ENCODE measurements at places on chromosomes 4 and X. TPM values are rescaled to one million over a fixed set of nuclear protein-coding genes. Genes with fewer than 3 reads are reported as not detected.

GRCh38 chr4:20127626-20128025, 124.1 kb upstream of the SLIT2 start:
- no peak for DNase-seq

GRCh38 chrX:48996969-48997368, 5.1 kb downstream of the GRIPAP1 start:
- DNase-seq = no peak

GRCh38 chrX:69256291-69256565, 91.0 kb upstream of the PJA1 start:
- no peak for DNase-seq

Gene ZCCHC13
- not detected for total RNA-seq

DNA sequence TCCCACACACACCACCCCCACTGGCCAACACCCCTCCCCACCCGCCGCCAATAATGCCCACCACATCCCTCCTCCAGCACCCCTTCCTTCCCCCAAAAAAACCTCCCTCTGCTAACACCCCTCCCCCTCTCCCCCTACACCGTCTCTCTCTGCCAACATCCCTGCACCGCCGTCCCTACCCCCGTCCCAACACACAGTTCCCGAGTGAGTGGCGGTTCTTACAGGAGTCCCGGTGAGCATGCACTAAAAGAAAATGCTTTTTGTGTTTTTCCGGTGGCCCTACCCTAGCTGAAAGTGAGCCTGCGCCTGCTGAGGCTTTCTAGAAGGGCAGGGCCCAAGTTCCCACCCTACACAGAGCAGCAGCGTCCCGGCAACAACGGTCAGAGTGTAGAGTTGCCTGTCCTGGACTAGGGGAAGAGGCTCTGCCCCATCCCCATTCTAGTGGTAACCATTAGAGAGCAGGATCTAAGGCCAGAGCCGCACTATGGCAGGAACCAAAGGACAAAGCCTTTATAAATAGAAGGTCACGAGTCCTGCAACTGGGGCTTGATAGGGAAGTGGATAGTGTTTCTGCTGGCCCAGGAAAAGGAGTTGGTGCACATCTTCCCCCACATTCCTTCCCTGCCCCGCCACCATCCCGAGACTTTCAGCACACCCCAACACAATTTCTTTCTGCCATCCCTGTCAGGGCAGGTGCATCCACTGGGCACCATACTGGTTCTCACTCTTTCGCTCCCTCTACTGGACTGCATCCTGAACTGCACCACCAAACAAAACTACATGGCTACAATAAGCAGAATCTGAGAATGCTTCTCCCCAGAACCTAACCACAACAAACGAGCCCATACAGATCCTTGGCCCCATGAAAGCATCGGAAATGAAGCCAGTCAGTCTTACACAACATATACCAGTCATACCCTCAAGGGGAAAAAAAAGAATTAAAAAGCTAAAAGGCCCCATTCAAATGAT, 78.1 kb upstream of the PAGE3 start:
- no peak for DNase-seq

- no peak for DNase-seq
Observed at GRCh38 chr4:145639186-145639698, 20.1 kb downstream of the MMAA start.

Gene CENPVL3
- total RNA-seq = 5.4 TPM

Gene PFKFB1
- 0.77 TPM for total RNA-seq

- DNase-seq = no peak
Observed at GRCh38 chr4:109943745-109944144, 31.1 kb downstream of the EGF start.

Gene GC
- 168 TPM for total RNA-seq

Measured in progenitor cell of endocrine pancreas (in vitro differentiated cells).